ENCODE measurements at places on chromosomes 1 and 21. TPM values are rescaled to one million over a fixed set of nuclear protein-coding genes. Genes with fewer than 3 reads are reported as not detected.

GRCh38 chr1:234231061-234231892 lies 142.0 kb upstream of the COA6 start:
- DNase-seq: no peak

- DNase-seq: no peak
Observed at GRCh38 chr1:78607334-78607927, 12.8 kb upstream of the IFI44L start.

GRCh38 chr1:232648316-232648715 lies 18.4 kb upstream of the SIPA1L2 start:
- no peak for DNase-seq

DNA sequence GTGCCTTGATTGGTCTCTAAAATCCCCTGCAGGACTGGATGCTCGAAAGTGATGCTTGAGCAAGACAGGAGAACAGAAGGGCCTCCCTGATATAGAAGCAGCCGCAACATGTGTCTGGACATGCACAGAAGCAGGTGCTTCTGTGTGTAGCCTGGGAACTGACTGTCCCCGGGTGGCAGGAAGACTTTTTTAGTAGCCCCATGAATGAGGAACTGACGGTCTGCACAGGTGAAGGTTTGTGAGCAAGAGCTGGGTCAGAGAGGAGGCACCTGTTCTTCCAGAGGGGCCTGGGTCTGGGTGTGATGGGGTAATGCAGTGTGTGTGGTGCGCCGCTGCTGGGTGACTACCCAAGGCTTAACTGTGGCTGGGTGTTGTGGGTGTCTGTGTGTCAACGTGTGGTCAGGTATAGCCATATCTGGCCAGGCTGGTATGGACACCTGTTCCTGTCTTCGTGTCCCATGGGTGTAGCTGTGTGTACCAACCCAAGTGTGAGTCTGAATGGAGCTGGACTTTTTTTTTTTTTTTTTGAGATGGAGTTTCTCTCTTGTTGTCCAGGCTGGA lies 39.1 kb upstream of the FOXO6 start:
- DNase-seq: no peak

DNA sequence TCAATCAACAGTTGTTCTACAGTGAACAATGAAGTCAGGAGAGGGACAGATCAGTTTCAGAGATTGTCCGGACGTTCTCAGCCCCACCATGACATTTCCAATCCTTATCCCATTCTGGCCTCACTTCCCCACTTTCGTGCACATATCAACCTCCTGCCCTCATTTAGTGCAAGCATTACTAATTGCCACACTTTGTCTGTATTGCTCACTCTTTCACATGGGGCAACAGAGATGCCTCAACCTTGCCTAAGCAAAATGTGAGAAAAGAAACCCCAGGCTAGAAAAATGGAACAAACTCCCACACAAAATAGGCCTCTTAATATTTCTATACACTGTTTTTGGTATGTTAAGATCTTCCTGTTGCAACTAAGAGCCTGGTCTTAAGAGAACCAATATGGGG lies 8.9 kb upstream of the RGS1 start:
- DNase-seq: no peak

- DNase-seq: no peak
Observed at GRCh38 chr1:18481921-18482701, 1.4 kb downstream of the KLHDC7A start.

- DNase-seq: no peak
Observed at GRCh38 chr1:64750875-64751274, 6.0 kb downstream of the RAVER2 start.

Gene DYNLT4
- 0.79 TPM for total RNA-seq

Gene OVAAL
- total RNA-seq: 0.44 TPM

Gene EEIG2
- 8.5 TPM for total RNA-seq

Gene SRGAP2C
- total RNA-seq: 16.9 TPM

Gene RBBP5
- total RNA-seq: 11.0 TPM

Gene PLA2G4A
- 7.8 TPM for total RNA-seq

Gene PGLYRP4
- total RNA-seq: not detected

Gene DSTYK
- 8.2 TPM for total RNA-seq
